Tongue (tissue), 3 donors: ENCODE measurements at places on chromosomes 6 and 20. TPM values are rescaled to one million over a fixed set of nuclear protein-coding genes. Genes with fewer than 3 reads are reported as not detected.

Gene RBPJL
- not detected for total RNA-seq

Gene PCNA
- total RNA-seq: 68.1 TPM

Gene MYCT1
- total RNA-seq: 26.0 TPM

Gene GATA5
- total RNA-seq: not detected

Gene MATN4
- 1.1 TPM for total RNA-seq

Gene SMOC2
- 33.5 TPM for total RNA-seq

Gene COL20A1
- total RNA-seq: 6.2 TPM

Gene CTCFL
- not detected for total RNA-seq

Gene TGM3
- total RNA-seq: 14.5 TPM

Gene DEF6
- total RNA-seq: 11.6 TPM

Gene EMILIN3
- 68.9 TPM for total RNA-seq

Gene BPIFB1
- total RNA-seq: 158 TPM

Gene TPD52L2
- total RNA-seq: 62.0 TPM

Gene VSX1
- not detected for total RNA-seq
